CD4-positive, alpha-beta T cell treated with Interleukin-4 for 4 hours (primary cell): ENCODE measurements at places on chromosomes 1 and 21.

DNA sequence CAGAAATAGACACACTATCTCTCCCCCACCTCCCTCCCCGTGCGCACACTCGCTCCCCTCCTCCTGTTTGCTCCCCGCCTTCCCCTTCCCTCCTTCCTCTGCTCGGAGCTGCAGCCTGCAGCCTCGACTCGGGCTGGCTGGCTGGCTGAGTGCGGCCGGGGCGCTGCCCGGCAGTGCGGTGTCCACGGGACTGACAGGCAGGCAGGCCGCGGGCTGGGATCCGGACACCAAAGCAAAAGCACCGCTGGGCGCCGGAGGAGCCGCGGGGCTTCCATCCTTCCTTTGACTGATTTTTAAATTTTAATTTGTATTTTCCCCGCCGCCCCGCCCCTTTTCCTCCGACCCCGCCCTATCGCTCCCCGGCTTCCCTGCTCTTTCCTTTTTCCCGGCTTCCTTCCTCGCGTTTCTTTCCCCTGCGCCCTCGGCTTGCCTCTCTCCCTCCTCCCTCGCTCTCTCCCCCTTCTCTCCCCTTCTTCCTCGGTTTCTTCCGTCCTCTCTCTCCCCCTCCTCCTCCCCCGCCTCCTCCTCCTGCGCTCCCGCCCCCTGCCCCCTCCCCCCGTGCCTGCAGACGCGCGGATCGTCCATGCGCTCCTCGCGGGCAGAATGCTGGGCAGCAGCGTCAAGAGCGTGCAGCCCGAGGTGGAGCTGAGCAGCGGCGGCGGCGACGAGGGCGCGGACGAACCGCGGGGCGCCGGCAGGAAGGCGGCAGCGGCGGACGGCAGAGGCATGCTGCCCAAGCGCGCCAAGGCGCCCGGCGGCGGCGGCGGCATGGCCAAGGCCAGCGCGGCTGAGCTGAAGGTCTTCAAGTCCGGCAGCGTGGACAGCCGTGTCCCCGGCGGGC lies 109.4 kb downstream of the NAV1 start:
- no peak for DNase-seq

DNA sequence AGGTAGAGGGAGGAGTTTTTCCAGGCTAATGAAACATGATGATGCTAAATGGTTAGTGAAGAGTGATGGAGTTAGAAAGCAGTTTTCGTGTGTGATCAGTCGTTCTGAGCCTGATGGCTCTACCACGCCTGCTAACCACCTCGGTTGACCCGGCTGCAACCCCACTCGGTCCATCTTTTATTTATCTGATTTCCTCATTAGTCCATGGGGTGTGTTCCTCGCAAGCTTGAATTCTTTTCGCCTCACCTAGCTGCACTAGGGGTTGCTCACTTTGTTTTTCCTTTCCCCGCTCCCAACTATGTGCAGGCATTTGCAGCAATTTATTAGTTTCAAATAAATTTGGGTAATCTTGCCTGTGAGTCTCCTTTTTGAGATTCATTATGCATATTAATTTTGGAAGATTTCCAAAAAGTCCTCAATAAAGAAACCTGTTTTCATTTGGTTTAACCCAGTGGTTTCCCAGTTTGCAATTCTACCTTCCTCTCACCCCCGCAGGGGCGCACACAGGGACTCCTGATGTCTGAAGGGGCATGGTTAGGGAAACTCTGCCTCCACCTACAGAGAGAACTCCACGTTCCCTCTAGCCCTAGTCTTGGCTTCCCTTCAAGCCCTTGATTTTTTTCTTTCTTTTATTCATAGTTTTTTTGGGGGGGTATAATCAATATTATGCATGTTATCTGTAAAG lies 12.6 kb downstream of the B3GALT5 start:
- no peak for DNase-seq

- no peak for DNase-seq
Measured at GRCh38 chr1:224696891-224697765, 81.0 kb downstream of the CNIH3 start.

GRCh38 chr1:8004803-8005573 lies 21.1 kb downstream of the ERRFI1 start:
- no peak for DNase-seq

GRCh38 chr1:52506349-52506748 lies 46.5 kb downstream of the TUT4 start:
- DNase-seq: no peak

- no peak for DNase-seq
Measured at GRCh38 chr1:243249214-243249613, 5.9 kb downstream of the CEP170 start.

GRCh38 chr1:170518965-170519364 lies 13.0 kb upstream of the GORAB start:
- no peak for DNase-seq

- DNase-seq: no peak
Measured at GRCh38 chr1:191034132-191034531, 556.5 kb upstream of the BRINP3 start.

GRCh38 chr1:241482761-241483250 lies 36.7 kb downstream of the FH start:
- no peak for DNase-seq

DNA sequence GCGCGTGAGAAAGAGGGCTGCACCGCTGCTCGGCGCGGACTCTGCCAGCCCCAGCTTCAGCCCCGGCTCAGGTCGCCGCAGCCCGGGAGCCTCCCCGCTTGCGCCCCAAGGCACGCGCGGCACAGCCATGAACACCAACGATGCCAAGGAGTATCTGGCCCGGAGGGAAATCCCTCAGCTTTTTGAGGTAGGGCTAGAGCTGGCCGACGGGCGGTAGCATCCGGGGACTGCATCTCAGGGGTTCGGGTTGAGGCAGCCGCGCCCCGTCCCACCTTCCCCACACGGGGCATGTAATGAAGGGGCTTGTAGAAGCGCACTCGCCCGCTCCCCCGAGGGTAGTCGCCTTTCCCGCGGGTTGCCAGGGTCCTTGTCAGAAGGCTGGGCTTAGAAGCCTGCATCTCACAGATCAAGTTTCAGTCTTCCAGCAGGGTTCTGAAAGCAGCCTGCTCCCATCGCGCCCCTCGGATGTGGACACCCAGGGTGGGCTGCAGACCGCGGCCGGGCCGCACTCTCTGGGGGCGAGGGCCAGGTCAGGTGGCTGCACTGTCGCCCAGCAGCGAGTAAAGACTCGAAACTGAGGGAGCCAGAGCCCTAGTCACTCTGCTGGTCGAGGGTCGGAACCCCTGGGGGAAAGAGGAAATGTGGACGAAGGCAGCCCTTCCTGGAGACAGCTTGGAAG lies 507 bp downstream of the AK5 start:
- no peak for DNase-seq

DNA sequence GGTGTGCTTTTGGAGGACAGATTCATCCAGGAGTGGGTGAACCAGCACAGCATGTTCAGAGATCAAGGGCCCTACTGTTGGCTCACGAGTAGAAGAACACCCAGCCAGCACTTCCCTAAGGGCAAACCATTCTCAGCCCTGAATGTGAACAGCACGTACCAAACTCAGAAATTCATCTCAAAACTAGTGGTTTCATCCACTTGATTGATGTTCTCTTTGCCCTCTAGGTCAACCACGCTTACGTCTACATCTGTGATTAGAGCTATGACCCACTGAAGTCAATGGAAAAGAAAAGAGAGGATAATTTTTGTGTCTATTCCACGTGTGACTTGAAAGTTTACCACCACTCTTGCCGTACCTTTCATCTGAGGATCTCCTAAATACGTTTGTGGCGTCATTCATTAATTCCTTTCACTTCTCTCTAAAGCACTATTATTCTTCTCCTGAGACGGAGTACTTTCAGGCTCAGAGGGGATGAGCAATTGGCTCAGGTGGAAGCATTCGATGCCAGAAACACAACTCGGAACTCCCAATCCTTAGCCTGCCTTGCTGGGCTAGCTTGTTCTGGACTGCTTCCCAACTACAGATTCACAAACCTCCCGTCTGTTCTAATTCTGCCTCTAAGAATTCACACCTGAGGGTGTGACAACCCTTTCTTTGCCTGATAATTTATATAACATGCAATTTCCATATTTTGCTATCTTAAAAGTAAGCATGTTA lies 57.3 kb upstream of the HIVEP3 start:
- DNase-seq: no peak

DNA sequence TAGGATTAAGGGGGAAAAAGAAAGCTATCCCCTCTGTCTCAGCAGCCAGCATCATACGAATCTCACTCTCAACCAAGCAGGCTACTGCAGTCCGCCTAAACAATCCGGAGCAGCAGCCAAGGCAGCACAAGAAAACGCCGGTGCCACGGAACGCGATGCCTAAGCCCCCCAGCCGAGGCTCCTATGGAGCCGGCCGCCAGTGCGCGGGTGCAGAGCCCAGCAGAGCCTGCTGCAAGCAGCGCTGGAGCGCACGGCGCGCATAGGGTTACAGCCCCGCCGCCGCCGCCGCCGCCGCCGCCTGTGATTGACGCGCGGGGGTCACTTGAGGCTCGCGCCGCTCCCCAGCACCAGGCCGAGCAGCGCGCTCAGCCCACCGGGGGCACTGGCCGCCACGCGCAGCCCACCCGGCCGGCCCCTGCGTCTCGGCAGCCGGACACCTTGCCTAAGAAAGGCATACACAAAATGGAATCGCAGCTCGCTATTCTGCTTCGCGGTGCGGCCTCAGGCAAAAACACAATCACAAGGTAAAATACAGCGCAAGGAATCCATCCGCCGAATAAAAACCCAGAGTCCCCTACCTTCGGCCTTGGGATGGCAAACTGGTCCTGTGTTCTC lies 780 bp downstream of the HIVEP3 start:
- peak; percentile 15 for DNase-seq

GRCh38 chr21:33246506-33246905 lies 16.8 kb downstream of the IFNAR2 start:
- DNase-seq: no peak

DNA sequence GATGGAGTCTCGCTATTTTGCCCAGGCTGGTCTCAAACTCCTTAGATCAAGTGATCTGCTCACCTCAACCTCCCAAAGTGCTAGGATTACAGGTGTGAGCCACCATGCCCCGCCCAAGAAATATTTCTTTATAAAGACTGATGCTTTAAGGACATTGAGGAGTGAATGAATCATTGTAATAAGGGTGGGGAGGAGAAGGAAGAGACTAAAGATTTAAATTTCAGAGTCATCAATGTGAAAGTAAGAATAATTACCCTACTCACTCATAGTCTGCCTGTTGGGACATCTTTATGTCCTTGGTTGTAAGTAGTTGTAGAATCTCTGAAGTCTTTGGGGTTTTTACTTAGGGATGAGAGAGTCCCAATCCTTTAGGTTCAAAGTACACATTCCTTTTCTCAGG lies 7.3 kb downstream of the KDM1A start:
- DNase-seq: no peak

GRCh38 chr1:232423591-232423990 lies 206.3 kb downstream of the SIPA1L2 start:
- DNase-seq: no peak

DNA sequence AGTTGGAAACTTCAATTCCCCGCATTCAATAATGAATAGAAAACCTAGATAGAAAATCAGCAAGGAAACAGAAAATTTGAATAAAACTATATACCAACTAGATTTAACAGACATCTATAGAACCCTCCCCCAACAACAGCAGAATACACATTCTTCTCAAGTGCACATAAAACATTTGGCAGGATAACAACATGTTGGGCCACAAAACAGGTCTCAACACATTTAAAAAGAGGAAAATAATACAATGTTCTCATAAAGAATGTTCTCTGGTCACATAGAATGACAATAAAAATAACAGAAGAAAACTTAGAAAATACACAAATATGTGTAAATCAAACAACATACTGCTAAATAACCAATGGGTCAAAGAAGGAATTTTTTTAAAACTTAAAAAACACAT lies 24.9 kb downstream of the ITGB3BP start:
- DNase-seq: no peak

DNA sequence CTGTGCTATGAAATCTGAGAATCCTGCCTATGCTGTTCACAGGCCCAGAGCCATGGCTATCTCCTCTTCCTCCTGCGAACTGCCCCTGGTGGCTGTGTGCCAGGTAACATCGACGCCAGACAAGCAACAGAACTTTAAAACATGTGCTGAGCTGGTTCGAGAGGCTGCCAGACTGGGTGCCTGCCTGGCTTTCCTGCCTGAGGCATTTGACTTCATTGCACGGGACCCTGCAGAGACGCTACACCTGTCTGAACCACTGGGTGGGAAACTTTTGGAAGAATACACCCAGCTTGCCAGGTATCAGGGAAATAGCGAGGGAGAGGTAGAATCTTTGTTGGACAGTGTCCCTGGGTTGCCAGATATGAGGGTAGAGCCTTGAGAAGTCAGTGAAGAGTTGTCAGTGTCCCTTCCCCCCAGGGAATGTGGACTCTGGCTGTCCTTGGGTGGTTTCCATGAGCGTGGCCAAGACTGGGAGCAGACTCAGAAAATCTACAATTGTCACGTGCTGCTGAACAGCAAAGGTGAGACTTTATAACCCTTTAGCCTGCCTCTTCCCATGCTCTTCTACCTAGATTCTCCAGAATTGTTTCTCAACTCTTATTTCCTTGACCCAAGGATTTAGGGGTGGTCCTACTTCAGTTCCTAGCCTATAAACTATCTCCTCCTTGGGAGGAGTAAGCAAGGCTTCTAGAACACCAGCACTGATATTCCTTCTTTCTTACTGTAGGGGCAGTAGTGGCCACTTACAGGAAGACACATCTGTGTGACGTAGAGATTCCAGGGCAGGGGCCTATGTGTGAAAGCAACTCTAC lies 1.4 kb downstream of the NIT1 start:
- peak; percentile 73 for DNase-seq

DNA sequence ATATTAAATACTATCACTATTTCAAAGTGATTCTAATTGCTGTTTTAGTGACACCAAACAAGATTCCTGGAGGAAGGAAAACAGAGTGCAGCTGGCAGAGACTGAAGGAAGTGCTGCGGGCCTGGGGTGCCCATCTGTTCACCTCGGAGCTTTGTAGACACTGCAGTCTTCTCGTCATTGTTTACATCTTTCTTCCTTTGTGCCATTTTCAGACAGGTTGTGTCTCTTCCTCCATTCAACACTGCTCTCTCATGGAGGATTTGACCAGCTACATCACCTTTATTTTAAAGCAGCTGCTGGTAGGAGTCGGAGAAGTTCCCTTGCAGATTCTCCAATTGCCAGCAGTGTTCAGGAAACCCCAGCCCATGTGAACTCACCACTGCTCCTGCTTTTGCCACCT lies 37.3 kb downstream of the ABCA4 start:
- DNase-seq: no peak

- no peak for DNase-seq
Measured at GRCh38 chr1:236686815-236687160, 489 bp downstream of the ACTN2 start.

GRCh38 chr21:42980312-42981213 lies 6.2 kb downstream of the PKNOX1 start:
- DNase-seq: no peak

- DNase-seq: no peak
Measured at GRCh38 chr1:208243527-208243966, 637 bp downstream of the PLXNA2 start.

- no peak for DNase-seq
Measured at GRCh38 chr1:204335085-204335484, 24.6 kb downstream of the PLEKHA6 start.

GRCh38 chr1:234144901-234145300 lies 228.4 kb upstream of the COA6 start:
- no peak for DNase-seq
